ENCODE measurements at places on chromosomes 13 and 19.

- no peak for DNase-seq
Measured at GRCh38 chr19:33248954-33249613, 23.4 kb upstream of the SLC7A10 start.

- no peak for DNase-seq
Measured at GRCh38 chr19:42140125-42140754, 8.0 kb upstream of the POU2F2 start.

- DNase-seq: no peak
Measured at GRCh38 chr19:46073268-46073922, 32.6 kb upstream of the IGFL4 start.

DNA sequence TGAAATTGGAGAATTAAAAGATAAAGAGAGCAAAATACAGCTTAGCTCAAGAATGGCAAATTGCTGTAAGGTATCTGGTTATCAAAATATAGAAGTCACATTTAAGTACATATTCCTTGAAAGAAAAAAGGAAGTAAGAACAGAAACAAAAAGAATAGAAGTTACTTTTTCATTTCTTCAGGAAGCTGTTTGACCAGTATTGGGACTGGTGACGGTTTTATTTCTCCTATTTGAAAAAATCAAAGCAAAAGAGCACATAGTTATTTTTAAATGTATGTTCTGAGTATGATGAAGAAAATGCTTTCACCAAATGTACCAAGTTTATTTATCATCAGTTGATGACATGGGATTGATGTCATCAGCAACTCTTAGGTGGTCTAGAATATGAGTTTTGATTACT is 83.1 kb upstream of the OXGR1 start:
- DNase-seq: no peak

GRCh38 chr19:16066611-16067104 is 9.6 kb upstream of the TPM4 start:
- no peak for DNase-seq

- no peak for DNase-seq
Measured at GRCh38 chr13:24168392-24168750, 7.9 kb downstream of the SPATA13 start.

DNA sequence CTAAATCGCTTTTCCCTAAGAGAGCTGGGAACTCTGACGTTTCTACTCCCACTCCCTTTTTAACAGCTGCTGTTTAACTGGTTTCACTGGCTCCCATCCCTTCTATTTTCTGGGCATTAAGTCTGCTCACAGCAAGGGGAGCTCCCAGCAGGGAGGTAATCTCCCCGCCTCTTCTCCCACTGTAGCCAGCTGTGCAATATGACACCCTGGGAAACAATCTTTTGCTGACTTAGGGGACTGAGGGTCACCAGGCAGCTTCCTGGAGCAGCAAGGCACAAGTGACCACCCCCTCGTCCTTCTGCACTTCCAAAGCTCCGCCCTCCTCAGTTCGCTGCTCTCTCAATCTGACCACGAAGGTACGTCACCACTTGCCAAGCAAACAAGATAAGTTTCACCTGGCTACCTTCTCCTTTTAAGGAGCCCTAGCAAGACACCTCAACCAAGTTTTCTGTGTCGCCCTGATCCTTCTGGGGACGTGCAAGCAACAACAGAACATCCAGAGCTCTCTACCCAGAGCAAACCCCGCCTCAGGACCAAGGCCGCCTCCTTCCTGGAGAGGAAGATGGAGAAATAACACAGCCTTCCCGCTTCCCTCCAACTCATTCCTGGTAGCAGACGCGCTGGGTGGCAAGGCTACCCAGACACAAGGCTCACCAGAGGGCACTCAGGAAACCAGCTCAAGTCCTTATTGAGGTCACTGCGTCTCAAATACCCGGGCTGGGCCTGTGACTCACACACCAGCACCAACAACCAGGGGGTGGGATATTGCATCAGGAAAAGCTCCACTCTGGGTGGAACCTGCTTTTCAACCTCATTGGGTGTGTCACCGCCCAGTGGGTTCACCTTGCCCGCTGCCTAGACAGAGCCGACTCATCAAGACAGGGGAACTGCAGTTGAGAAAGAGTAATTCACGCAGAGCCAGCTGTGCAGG is 92.4 kb downstream of the STK24 start:
- no peak for DNase-seq

GRCh38 chr19:3698974-3699740 is 1.1 kb downstream of the PIP5K1C start:
- DNase-seq: no peak

GRCh38 chr13:111491021-111491420 is 170.6 kb downstream of the TEX29 start:
- DNase-seq: no peak

- no peak for DNase-seq
Measured at GRCh38 chr13:99273128-99273527, 14.9 kb upstream of the GPR18 start.

DNA sequence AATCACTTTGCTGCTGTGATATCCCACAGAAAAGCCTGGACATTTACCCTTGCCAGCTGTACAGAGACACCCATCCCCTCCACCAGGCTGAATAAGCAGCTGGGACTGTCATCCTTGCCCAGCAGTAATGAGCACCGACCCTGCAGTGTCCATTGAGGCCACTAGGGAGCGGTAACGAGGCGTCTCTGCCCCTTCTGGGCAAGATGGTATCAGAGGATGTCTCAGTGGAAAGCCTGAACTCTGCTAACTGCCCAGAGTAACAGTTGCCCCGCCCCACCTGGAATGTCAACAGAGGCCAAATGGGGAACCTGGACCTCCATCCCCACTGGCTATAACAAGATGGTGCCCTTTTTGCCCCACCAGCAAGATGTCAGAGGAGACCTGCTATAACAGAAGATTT is 22.8 kb upstream of the CEACAM20 start:
- DNase-seq: peak; percentile 1

DNA sequence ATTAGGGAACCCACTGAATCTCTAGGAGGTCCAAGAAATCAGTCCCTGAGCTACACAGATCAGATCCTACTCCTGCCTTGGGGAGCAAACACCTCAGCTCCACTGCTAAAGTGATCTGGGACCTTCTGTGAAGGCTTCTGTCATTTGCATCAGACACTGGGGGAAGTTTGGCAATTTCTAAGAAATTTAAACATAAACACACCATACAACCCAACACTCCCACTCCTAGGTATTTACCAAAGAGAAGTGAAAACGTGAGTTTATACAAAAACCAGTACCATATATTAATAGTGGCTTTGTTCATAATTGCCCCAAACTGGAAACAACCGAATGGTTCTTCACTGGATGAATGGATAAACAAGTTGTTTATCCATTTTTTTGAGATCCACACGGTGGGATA is 7.3 kb upstream of the TYROBP start:
- no peak for DNase-seq

- no peak for DNase-seq
Measured at GRCh38 chr19:47268028-47268427, 6.7 kb upstream of the INAFM1 start.

Data from NCI-H1436 (cell line).